Right renal cortex interstitium (tissue), 3 donors: ENCODE measurements at places on chromosomes 2 and 18. TPM values are rescaled to one million over a fixed set of nuclear protein-coding genes. Genes with fewer than 3 reads are reported as not detected.
A peak's percentile ranks its signal among the peaks of the same experiment; 100 is the strongest.

DNA sequence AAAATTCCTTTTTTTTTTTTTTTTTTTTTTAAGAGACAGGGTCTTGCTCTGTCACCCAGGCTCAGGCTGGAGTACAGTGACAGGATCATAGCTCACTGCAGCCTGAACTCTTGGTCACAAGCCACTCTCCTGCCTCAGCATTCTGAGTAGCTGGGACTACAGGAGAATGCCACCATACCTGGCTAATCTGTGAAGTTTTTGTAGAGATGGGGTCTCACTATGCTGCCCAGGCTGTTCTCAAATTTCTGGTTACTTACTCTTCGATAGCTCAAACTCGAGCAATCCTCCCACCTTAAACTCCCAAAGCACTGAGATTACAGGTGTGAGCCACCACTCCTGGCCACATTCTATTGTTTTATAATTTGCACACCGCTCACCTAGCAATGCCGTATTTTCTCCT, 27.0 kb downstream of the RNF149 start:
- no peak for DNase-seq

GRCh38 chr18:14978962-14979535, 231.1 kb downstream of the ANKRD30B start:
- DNase-seq = peak; percentile 36

- no peak for DNase-seq
Measured at GRCh38 chr2:40131081-40131704, 320.7 kb downstream of the SLC8A1 start.

DNA sequence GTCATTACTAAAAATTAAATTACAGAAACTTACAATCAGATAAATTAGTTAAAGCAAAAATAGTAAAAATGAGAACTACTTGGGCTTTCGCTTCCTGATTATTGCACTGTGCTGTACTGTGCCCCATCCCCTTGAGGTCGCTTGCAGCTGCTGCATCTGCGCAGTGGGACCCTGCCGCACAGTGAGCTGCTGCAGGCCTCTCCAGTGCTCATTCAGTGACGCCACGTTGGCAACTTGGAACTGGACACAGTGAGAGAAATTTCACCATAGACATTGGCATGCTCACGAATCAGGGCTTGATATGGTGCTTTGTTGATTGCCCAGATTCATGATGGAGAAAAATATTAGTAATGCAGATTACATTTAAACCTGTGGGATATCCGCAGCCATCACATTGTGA, 290.8 kb upstream of the MYT1L start:
- no peak for DNase-seq

DNA sequence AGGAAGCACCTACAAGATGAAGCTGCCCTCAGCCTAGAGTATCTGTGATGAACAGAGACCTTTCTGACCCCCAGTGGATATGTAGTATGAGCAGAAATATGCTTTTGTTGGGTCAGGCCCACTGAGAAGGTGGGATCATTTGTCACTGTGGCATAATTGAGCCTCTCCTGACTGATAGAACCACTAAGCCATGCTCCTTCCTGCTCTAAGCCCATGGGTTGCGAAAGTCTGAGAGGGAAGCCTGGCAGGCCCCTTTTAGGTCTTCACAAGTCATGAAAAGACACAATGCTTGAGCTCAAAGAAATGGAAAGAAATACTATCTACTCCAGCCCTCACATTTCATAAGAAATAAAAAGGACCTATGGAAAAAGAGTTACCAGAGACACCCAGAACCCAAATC, 127.7 kb downstream of the TNS1 start:
- no peak for DNase-seq

GRCh38 chr2:108069515-108070310, 83.4 kb downstream of the SLC5A7 start:
- no peak for DNase-seq

GRCh38 chr18:23951206-23951605, 63.3 kb upstream of the TTC39C start:
- no peak for DNase-seq

DNA sequence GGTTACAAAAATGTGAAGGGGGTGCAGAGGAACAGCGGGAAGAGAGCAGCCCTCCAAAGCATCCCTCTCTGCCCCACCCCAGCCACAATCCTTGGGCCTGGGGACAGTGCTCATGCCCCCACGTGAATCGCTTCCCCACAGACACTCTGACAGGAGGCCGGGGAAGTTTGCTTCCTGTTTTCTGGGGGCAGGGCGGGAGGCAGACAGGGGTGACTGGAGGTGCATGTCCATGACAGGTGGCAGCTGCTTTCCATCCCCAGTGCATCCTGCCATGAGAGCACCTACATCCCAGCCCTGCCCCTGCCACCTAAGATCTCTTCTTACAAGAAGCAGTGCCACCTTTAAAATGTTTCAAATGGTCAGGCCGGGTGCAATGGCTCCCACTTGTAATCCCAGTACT, 47.2 kb upstream of the UBE2F start:
- no peak for DNase-seq

- no peak for DNase-seq
Measured at GRCh38 chr2:143732871-143733270, 603.7 kb downstream of the ARHGAP15 start.

- DNase-seq = no peak
Measured at GRCh38 chr2:4278392-4278791, 575.0 kb downstream of the DCDC2C start.

GRCh38 chr2:44543773-44544725, 182.3 kb downstream of the CAMKMT start:
- no peak for DNase-seq

GRCh38 chr2:53609551-53609950, 158.1 kb upstream of the CHAC2 start:
- no peak for DNase-seq

DNA sequence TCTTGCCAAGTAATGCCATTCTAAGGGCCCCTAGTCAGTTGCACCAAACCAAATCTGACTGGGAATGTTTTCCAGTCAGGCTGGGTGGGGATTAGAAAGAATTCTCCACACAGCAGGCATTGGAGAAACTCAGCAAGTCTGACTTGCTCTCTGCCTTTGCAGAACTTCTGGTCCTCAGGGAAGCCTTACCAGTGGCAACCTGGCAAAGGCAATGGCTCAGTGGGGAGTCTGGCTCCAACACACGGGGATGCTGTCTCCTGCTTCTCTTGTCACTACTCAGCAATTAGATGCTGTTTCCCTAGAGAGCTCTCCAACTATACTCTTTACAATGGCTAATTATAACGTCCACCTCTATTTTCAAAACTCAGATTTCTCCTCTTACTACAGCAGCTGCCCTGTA, 810.7 kb downstream of the LRRTM4 start:
- no peak for DNase-seq

GRCh38 chr2:236172255-236173035, 4.3 kb upstream of the GBX2 start:
- no peak for DNase-seq

- DNase-seq = no peak
Measured at GRCh38 chr18:73677450-73677849, 470.2 kb downstream of the FBXO15 start.

The FBXO48 gene
- polyA plus RNA-seq = 1.7 TPM

The IL1R2 gene
- 0.75 TPM for polyA plus RNA-seq

The TXNDC2 gene
- polyA plus RNA-seq = 0.08 TPM

The KCNS3 gene
- 8.1 TPM for polyA plus RNA-seq

The MDH1 gene
- 500 TPM for polyA plus RNA-seq

The MAPRE2 gene
- polyA plus RNA-seq = 28.5 TPM

The VWA3B gene
- 0.54 TPM for polyA plus RNA-seq

The PIGN gene
- 34.0 TPM for polyA plus RNA-seq

The LRATD1 gene
- polyA plus RNA-seq = 16.2 TPM
